Uterus (tissue), 4 donors: ENCODE measurements at places on chromosomes 1 and 21. TPM values are rescaled to one million over a fixed set of nuclear protein-coding genes. Genes with fewer than 3 reads are reported as not detected.

FMOD gene
- 93.3 TPM for total RNA-seq

GRCh38 chr1:62309906-62310305, 9.3 kb downstream of the KANK4 start:
- DNase-seq = no peak

- no peak for DNase-seq
These were observed 104.9 kb upstream of the PTGFR start for GRCh38 chr1:78385744-78386462.

KLHDC8A gene
- total RNA-seq = not detected

GRCh38 chr1:177817937-177818875, 151.7 kb downstream of the SEC16B start:
- no peak for DNase-seq

DNA sequence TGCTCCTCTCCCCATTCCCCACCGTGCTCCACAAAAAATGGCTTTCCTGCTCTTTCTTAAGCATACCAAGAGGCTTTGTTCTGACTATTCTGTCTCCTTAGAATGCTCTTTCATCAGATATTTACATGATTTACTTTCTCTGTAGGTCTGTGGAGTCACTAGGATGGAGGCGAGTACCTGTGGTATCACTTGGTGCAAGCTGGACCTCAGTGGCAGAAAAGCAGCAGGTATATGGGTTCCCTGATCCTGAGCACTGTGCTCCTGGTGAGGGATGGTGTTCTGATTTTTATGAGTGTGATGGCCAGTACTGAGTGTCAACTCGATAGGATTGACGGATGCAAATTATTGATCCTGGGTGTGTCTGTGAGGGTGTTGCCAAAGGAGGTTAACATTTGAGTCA, 10.0 kb downstream of the C1orf87 start:
- DNase-seq = no peak

DNA sequence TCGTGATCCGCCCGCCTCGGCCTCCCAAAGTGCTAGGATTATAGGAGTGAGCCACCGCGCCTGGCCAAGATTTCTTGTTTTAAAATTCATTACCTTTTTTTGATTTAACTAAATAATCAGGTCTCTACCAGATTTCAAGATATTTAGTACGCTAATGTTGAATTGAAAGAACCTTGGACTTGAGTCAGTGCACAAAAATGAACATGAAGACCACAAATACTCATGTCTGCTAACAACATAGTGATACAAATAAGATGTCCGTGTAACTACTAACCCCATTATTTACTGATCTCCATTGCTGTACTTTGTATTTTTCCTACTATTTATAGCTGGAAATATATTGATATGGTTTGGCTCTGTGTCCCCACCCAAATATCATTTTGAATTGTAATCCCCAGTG, 16.4 kb downstream of the MPZL1 start:
- DNase-seq = no peak
